GM12878 (cell line): ENCODE measurements at places on chromosomes 3 and 15. TPM values are rescaled to one million over a fixed set of nuclear protein-coding genes. Genes with fewer than 3 reads are reported as not detected.

The PFN2 gene
- total RNA-seq = 3.9 and 4.2 TPM in 2 replicates

The SQOR gene
- 34.4 and 39.9 TPM in 2 replicates for total RNA-seq

The IL12A gene
- total RNA-seq = 3.1 and 4.0 TPM in 2 replicates

The PIF1 gene
- 36.9 and 39.5 TPM in 2 replicates for total RNA-seq

The RASGRP1 gene
- total RNA-seq = 25.5 and 29.3 TPM in 2 replicates

DNA sequence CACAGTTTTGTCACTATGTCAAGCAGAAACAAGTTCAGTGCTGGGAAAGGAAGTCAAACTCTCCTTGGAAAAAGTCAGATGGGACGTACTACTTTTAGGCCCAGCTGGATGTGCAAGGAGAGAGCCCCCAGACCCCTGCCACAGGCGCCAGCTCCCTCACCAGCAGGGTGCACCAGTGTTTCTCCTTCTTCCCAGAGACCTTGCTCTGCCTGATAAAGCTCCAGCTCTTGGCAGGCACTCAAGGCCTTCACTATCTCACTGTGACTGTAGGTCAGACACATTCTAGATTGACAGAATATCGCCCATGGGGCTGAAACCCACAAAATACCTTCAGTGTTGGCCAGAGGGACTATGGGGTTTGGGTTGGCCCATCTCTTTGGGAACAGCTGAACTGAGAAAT is 54.8 kb upstream of the CHRNB4 start:
- H3K4me1 ChIP-seq = peaks cover 4% of the 10 kb centered on the region
- no peak overlapping the region for H3K27ac ChIP-seq
- no peaks in the 10 kb centered on the region for H3K27me3 ChIP-seq

- no peaks in the 10 kb centered on the region for H3K27me3 ChIP-seq
- peak overlapping the region; percentile 97 for H3K27ac ChIP-seq
- peaks cover 8% of the 10 kb centered on the region for H3K36me3 ChIP-seq
These were observed 857 bp downstream of the AEN start for GRCh38 chr15:88621789-88622604.

The SRGAP3 gene
- 1.1 and 1.4 TPM in 2 replicates for total RNA-seq

- H3K4me3 ChIP-seq = peak within 1 kb of the TSS; percentile 73
- H3K36me3 ChIP-seq = no peaks in the 10 kb centered on the region
- H3K27me3 ChIP-seq = no peaks in the 10 kb centered on the region
- H3K4me1 ChIP-seq = peaks cover 15% of the 10 kb centered on the region
These were observed at the start of gene CCDC50 for GRCh38 chr3:191328962-191329653. TSS of gene CCDC50 (plus strand) at chr3:191329394. CDS start at chr3:191329675, 281 bp downstream.

DNA sequence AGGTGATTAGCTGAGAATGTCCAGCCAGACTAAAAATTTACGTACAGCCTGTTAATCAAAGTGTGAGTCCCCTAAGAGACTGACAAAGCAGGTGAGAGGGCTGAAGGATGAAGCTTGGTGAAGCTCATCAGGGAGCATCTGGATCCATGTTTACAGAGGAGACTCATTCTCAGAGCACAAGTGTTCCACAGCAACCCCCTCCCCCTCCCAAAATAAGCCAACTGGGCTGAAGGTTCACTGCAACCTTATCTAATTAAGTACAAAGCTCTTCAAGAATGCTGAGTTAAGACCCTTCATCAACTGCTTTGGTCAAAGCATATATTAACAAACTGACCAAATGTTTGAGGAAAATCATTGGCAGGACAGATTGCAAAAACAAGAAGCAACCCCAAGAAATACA is 262.6 kb upstream of the ZNF385D start:
- H3K4me1 ChIP-seq = no peaks in the 10 kb centered on the region
- no peak overlapping the region for H3K4me3 ChIP-seq
- no peaks in the 10 kb centered on the region for H3K27me3 ChIP-seq
- no peaks in the 10 kb centered on the region for H3K36me3 ChIP-seq
- DNase-seq = no peak
- no peak overlapping the region for H3K27ac ChIP-seq

DNA sequence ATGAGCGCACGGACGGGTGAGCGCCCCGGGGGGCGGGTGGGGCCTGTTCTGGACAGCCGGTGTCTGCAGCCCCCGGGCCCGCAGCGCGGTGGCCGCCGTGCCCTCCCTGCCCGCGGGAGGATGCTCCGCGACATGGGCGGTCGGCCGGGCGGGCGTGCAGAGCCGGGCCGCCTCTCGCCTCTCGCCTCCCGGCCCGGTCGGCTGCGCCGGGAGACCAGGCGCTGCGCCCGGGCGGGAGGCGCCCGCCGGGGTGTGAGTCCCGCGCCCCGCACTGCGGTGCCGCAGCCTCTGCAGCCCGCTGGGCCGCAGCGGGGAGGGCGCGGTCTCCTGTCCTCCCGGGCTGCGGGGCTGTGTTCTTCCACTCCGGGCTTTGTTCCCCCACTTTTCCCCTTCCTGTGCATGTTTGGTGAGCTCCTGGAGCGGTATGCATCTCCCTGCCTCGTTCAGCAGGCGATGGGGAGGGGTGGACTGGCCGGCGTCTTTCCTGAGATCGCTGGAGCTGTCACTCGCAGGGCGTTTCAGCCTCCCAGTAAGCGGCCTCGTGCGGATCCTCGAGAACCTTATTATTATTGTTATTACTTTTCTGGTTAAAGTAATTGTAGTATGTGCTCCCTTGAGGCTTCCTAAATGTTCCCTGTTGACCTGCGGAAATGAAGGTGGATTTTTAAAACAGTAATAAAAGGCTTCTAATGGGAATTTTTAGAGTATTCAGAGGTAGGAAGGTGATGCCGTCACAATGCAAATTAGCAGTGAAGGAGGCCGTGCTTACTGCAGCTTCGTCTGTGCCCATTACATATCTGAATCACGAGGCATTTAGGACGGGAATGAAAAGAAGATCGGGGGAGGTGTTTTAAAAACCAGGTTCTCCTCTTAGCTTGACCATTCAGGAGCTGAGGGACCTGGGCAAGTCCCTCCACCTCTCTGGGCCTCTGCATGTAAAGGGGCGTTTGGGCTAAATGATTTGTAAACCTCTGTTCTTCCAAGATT is 593 bp downstream of the TMOD2 start:
- no peak overlapping the region for H3K27ac ChIP-seq
- no peaks in the 10 kb centered on the region for H3K36me3 ChIP-seq
- H3K27me3 ChIP-seq = no peaks in the 10 kb centered on the region
- no peak for DNase-seq
- H3K4me1 ChIP-seq = no peaks in the 10 kb centered on the region

- H3K4me1 ChIP-seq = no peaks in the 10 kb centered on the region
- DNase-seq = no peak
These were observed 234.8 kb upstream of the TRIM42 start for GRCh38 chr3:140443073-140443472.

GRCh38 chr3:127002195-127003174 is 19.6 kb downstream of the PLXNA1 start:
- H3K27me3 ChIP-seq = no peaks in the 10 kb centered on the region
- H3K36me3 ChIP-seq = peaks cover 7% of the 10 kb centered on the region
- peak overlapping the region; percentile 61; the same call in 1 of the 2 replicates for H3K27ac ChIP-seq
- no peak for DNase-seq

DNA sequence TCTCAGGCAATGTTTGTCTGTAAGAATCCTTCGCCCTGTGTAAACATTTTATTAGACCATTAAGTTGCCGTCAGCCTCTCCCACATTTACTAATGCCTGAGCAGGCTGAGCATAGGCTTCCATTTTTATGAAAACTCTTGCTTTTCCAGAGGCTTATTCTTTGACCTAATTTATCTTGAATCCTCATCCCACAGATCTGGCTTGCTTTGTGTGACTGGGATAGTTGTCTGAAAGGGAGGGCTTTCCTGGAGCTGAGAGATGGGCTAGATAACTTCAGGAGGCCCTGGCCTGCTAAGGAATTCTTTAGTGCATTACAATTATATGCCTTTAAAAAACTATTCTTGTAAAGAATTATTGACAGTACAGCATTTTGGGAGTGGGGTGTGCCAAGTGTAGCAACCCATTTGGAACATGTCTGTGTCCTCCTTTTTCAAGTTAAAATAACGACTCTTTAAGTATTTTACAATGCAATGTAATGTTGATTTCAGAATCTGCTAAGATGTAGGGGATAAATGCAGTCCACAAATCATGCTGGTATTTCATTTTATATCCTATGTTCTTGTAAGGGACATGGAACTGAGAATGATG is 52.4 kb downstream of the EEFSEC start:
- no peaks in the 10 kb centered on the region for H3K27me3 ChIP-seq
- H3K27ac ChIP-seq = no peak overlapping the region
- H3K4me1 ChIP-seq = no peaks in the 10 kb centered on the region
- H3K36me3 ChIP-seq = no peaks in the 10 kb centered on the region
- no peak for DNase-seq
- H3K4me3 ChIP-seq = no peak overlapping the region

The TMCO5A gene
- not detected in 2 replicates for total RNA-seq

- H3K4me1 ChIP-seq = peaks cover 18% of the 10 kb centered on the region
- no peaks in the 10 kb centered on the region for H3K36me3 ChIP-seq
- H3K27ac ChIP-seq = no peak overlapping the region
- DNase-seq = no peak
- no peak overlapping the region for H3K4me3 ChIP-seq
- H3K27me3 ChIP-seq = no peaks in the 10 kb centered on the region
These were observed 163.4 kb downstream of the KLF13 start for GRCh38 chr15:31489801-31490646.

GRCh38 chr3:1135194-1135593 is 42.4 kb downstream of the CNTN6 start:
- no peak overlapping the region for H3K27ac ChIP-seq
- H3K27me3 ChIP-seq = no peaks in the 10 kb centered on the region
- H3K4me1 ChIP-seq = no peaks in the 10 kb centered on the region
- H3K4me3 ChIP-seq = no peak overlapping the region

- no peak for DNase-seq
- H3K27me3 ChIP-seq = peaks cover 3% of the 10 kb centered on the region
- no peak overlapping the region for H3K27ac ChIP-seq
- H3K36me3 ChIP-seq = no peaks in the 10 kb centered on the region
- H3K4me1 ChIP-seq = no peaks in the 10 kb centered on the region
These were observed 37.6 kb upstream of the EPHB3 start for GRCh38 chr3:184523825-184524615.

The SERPINI2 gene
- 0.19 and 0.33 TPM in 2 replicates for total RNA-seq

The XXYLT1 gene
- total RNA-seq = 12.4 TPM in 2 replicates

GRCh38 chr15:54820098-54820497 is 376.6 kb downstream of the RSL24D1 start:
- no peaks in the 10 kb centered on the region for H3K27me3 ChIP-seq
- no peaks in the 10 kb centered on the region for H3K4me1 ChIP-seq
- H3K27ac ChIP-seq = no peak overlapping the region
- DNase-seq = no peak
- no peaks in the 10 kb centered on the region for H3K36me3 ChIP-seq

The IL17RB gene
- total RNA-seq = 2.2 and 3.0 TPM in 2 replicates

DNA sequence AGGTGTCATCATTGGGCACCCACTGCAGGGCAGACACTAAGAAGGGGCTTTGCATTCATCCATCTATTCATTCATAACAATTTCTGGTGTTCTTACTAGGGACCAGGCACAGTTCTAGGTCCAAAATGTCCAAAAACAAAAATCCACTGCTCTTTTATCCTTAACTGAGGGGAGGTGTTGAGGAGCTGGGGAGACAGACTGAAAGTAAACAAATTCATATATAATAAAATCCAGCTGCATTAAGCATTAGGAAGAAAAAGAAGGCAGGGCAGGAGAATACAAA is 1.1 kb downstream of the EIF4E3 start:
- no peak for DNase-seq
- H3K4me1 ChIP-seq = peaks cover 10% of the 10 kb centered on the region
- H3K36me3 ChIP-seq = no peaks in the 10 kb centered on the region
- no peak overlapping the region for H3K4me3 ChIP-seq
- no peak overlapping the region for H3K27ac ChIP-seq

The NUTM1 gene
- not detected in 2 replicates for total RNA-seq

DNA sequence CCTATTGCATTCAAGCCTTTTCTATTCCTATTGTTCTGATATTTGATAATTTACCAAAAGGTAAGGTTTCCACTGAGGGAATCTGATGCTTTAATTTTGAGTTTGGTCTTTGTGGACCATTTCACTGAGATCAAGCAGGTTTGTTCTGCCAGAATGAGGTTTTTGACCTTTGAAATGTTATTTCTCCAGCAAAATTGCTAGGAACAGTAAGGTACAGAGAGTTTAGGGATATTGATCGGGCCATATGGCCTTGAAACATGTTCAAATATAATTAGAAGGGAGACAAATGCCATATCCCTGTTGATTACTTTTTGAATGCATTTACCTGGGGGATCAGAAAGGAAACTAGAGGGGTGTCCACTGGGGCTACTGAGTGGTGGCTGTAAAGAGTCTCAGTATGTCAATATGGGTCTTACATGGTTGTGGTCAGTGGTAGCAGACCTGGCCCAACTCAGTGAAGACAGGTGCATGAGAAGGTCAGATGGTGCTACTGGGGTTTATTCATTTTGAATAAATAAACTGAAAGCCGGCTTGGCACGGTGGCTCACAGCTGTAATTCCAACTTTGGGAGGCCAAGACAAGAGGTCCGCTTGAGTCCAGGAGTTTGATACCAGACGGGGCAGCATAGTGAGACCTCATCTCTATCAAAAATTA is 100.2 kb downstream of the SV2B start:
- H3K27ac ChIP-seq = no peak overlapping the region
- H3K4me1 ChIP-seq = no peaks in the 10 kb centered on the region
- H3K4me3 ChIP-seq = no peak overlapping the region

The LIPH gene
- total RNA-seq = 8.8 and 9.1 TPM in 2 replicates

GRCh38 chr15:100686725-100687473 is 84.5 kb downstream of the ASB7 start:
- no peak for DNase-seq
- H3K4me3 ChIP-seq = no peak overlapping the region
- no peaks in the 10 kb centered on the region for H3K27me3 ChIP-seq
- peaks cover 3% of the 10 kb centered on the region; the same call in 1 of the 2 replicates for H3K4me1 ChIP-seq

The NEK10 gene
- total RNA-seq = 0.15 and 0.29 TPM in 2 replicates

DNA sequence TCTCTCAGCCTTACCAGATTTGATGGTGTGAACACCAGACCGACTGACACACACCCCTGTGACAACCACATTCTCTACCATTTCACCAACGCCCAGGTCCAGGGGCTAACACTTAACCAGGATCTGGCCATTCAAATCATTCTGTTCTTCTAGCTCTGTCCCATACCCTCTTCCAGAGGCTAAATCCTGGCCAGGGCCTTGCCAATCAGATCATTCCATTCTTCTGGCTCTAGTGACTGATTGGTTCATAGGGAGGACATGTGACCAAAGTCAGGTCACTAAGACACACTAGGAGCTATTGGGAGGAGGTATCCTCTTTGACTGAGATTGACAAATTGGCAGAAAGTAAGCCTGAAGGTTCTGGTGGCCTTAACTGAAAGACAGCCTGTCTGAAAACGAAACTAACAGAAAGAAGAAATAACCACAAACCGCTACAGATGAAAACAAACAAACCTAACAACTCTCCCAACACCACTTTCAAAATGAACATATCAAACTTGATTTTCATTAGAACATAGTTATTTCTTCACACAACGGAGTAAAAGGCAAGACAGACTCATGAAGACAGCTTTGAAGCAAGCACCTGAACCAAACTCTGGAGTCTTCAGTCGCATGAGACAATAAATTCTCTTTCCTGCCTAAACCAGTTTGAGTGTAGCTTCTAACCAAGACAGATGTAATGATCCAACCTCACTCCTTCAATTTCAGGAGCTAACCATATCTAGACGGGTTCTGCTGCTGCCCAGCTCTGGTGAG is 68.5 kb downstream of the TRANK1 start:
- DNase-seq = peak; percentile 89
- H3K4me3 ChIP-seq = peak overlapping the region; percentile 12; the same call in 1 of the 2 replicates
- H3K27ac ChIP-seq = peak overlapping the region; percentile 45; the same call in 1 of the 2 replicates
- H3K4me1 ChIP-seq = peaks cover 11% of the 10 kb centered on the region
- H3K27me3 ChIP-seq = no peaks in the 10 kb centered on the region
